ENCODE measurements at places on chromosomes 2 and 18.
A peak's percentile ranks its signal among the peaks of the same experiment; 100 is the strongest.

DNA sequence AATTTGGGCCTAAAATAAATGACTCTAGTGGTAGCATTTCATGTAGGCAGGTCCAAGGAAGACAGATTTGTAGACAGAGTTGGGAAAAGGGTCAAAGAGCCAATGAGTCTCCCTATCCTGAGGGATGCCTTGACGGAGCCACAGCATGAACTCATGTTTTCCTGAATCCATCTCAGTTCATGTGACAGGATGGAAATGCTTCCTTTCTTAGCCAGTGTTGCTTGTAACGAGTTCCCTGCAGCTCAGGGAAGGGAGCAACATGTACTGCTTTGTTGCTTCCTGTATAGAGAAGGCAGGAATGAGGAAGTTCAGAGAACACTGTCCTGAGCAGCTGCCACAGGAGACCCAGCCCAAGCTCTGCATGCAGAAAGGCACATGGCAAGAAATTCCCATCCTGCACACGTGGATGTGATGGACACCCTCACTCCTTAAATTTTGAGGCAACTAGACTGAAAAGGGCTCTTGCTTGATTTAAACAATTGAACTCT is 27.9 kb downstream of the TMEM17 start:
- no peak for DNase-seq

DNA sequence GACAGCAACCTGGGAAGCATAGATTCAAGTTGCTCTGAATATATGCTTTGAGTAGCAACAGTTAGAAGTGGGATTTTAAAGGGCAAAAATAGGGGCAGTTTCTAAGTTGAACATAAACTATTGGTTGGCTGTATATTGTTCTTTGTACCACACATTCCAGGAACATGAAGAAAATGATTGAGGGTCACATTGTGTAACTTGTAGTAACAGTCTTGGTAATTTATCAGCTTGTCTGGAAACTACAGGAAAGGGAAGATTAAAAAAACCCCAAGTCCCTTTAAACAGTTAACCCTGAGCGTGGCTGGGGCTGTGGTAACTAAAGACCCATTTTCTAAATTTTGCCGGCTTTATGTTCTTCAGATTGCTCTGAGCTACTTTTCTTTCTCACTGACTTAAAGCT is 7.4 kb downstream of the PLEKHB2 start:
- no peak for DNase-seq

- DNase-seq, result no peak
Observed at GRCh38 chr2:69631402-69631801, 12.1 kb downstream of the AAK1 start.

- DNase-seq, result peak; percentile 81
Observed at GRCh38 chr2:109513749-109514588, 99.8 kb downstream of the SEPTIN10 start.

DNA sequence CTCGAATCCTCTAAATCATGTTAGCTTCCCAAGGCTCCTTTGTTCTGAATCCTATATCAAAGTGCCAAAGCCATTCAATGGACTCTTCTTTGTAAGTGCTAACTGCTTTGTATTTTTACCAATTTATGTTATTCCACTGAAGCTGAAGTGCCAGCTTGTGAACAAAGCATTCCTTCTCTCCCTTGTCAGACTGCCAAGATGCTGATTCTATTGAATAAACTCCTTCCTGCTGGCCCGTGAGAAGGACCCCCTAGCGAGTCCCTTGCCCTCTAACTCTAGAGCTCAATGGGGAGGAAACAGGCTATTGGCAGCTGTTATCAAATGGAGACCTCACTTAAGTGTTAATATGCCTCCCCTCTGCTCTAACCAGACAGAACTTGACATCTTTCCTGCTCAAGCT is 1097.9 kb upstream of the CNTNAP5 start:
- no peak for DNase-seq

DNA sequence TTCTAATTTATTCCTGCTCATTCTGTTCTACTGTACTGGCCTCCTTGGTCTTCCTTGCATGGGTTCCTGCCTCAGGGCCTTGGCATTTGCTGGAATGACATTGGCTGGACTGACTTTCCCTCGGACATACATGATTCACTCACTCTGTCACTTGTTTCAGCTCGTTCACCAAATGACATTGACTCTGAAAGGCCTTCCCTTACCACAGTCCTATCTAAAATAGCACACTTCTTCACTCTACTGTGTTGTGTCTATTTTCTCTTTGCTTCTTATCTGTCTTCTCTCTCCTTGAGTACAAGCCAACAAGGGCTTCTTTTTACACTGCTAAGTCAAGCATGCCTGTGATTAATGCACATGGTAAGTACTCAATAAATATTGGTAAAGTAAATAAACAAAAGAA is 65.6 kb downstream of the SCG2 start:
- no peak for DNase-seq

DNA sequence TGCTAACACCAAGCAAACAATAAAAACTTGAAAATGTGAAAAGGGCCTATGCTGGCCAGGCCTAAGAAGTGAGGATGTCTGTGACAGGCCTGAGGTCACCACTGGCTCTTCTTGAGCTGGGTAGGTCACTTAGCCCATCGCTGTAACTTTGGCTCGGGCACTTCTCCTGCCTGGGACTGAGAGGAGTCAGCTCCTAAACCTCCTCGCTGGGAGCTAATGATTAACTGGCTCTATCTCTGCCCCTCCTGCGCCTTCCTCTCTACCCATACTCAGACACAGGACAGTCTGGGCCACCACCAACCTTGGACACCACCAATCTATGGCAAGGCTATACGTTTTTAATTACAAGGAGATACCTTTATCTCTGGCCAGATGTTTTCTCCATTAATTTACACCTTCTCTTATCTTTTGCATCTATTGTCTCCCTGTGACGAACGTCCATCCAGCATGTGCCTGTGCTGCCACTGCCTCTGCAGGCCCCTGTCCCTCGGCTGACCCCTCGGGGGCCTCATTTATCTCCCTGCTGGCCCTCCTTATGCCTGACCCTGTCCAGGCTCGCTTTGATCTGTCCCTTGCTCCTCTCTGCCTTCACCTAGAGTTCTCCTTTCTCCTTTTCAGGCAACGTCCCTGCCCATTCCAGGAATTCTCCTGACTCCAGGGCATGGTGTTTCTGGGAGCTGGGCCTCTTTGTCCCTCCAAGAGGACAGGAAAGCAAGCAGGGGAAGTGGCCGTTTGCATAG is 149.1 kb upstream of the GATA6 start:
- DNase-seq, result no peak

GRCh38 chr2:17615728-17616351 is 75.3 kb downstream of the VSNL1 start:
- DNase-seq, result no peak

GRCh38 chr2:198717451-198717850 is 740.3 kb downstream of the SATB2 start:
- DNase-seq, result no peak

- DNase-seq, result no peak
Observed at GRCh38 chr2:8202132-8202531, 479.7 kb upstream of the ID2 start.

DNA sequence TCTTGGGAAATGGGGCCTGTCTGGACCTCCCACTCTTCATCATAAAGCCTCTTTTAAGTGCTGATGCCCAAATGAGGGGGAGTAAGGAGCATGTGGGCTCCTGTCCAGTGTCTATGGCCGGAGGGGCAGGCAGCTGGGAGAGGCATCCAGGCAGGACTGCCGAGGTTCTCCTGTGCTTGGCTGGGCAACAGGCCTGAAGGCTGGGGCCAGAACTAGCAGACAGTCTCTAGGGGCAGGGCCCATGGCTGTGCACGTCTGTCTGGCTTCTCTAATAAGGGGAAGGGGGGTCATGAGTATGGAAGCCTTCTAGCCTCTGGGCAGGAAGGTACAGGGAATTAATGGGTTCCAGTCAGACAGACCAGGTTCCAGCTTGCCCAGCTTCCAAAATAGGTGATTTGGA is 128.6 kb downstream of the SMAD2 start:
- DNase-seq, result no peak

GRCh38 chr2:188607501-188607900 is 315.8 kb downstream of the GULP1 start:
- no peak for DNase-seq

DNA sequence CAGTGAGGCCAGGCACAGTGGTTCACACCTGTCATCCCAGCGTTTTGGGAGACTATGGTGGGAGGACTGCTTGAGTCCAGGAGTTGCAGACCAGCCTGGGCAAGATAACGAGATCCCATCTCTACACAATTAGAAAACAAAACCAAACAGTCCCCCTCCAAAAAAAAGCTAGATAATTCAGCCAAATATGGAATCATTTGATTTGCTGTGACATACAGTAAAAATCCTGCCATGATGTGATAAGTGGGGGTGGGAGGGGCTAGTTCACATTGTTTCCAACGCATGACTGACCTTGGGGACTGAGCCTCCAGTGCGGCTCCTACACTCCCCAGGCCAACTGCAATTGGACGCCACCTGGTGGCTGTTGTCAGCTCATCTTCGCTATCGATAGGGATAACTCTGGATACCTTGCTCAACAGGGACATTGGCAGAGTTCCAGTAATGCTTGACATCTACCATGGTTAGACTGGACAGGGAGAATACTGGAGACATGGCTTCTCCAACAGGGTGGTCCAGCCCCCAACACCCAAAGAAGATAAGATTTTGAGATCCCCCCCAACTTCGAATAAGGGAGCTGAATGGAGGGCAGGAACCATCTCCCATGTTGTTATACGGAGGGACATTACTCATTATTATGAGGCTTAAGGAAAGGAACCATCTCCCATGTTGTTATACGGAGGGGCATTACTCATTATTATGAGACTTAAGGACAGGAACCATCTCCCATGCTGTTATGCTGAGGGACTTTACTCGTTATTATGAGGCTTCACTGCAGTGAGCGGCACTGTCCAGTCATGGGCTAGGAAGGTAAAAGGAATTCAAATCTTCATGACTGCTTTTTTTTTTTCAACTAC is 135.9 kb downstream of the TGIF1 start:
- peak; percentile 45 for DNase-seq

DNA sequence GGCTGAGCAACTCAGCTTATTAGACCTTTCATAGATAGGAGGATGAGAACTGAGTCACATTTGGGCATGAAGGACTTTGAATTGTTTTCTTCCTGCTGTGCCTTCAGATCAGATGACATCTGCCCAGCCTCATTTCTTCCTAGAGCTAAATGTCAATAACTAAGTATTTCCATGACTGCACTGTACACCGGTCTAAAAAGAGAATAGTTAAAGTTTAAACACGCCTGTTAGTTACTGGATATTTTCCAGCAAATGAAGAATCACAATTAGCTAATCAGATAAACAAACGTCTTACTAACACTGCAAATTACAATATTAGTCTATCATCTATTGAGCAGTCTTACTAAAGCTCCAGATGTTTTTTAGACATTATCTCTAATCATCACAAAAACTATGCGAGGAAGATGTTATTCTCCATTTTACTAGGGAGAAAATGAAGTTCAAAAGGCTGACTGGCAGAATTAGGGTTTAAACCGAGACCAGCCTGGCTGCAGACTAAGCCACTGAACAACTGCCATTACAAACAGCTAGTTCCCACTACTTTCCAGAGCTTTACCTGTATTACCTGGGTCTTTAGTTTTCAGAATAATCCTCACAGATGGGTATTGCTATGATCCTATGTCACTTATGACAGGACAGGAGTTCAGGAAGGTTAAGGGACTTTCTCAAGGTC is 69.4 kb upstream of the ZNF397 start:
- DNase-seq, result no peak

DNA sequence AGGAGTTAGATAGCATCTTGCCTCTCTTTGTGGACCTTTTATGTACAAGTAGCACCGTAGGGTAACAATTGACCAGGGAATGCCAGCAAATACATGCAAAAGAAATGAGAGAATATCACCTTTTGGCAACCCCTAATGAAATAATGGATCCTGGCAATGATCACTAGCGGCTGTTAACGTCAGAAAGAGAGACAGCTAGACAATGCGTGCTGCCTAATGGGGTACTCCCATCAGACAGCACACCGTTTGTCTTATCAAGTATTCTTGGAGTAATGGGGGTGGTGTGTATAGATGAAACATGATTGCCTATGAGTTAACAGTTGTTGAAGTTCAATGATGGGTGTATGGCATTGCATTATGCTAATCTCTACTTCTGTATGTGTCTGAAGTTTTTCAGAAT is 1.6 kb downstream of the ELAC1 start:
- DNase-seq, result no peak

- DNase-seq, result no peak
Observed at GRCh38 chr2:119190321-119191111, 32.0 kb upstream of the C1QL2 start.

GRCh38 chr2:186962085-186962747 is 113.2 kb upstream of the ZSWIM2 start:
- DNase-seq, result no peak

DNA sequence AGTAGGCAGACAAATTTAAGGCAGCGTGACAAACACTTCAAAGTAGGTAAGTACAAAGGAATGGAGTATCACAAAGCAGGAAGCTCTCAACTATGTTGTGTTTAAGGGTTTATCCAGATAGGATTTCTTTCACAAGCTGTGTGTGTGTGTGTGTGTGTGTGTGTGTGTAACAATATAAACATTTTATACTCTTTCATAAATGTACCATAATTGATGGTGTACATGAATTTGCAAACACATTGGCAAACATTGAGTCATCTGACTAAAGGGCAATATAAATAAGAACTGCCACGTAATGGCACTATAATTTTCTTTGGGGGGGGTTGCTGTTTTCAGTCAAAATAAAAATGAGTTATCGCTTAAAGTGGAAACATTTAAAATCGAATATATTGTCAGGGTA is 1004.4 kb upstream of the DDX18 start:
- DNase-seq, result no peak

DNA sequence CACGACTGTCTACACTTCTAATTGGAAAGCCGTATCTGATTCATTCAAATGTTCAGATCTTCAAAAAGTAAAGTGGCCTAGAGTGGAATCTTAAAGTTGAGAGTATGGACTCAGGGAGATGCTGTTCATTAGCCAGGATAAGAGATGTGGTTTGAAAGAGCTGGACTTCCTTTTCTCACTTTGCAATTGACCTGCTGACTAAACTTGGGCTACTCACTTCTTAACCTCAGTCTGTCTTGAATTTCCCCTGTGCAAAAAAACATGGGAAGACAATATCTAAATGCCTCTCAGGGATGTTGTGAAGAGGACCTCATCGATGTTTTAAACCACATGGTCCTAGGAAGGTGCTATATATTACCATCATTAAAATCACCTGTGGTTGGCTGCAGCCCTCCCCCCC is 64.1 kb downstream of the BCL2 start:
- no peak for DNase-seq

DNA sequence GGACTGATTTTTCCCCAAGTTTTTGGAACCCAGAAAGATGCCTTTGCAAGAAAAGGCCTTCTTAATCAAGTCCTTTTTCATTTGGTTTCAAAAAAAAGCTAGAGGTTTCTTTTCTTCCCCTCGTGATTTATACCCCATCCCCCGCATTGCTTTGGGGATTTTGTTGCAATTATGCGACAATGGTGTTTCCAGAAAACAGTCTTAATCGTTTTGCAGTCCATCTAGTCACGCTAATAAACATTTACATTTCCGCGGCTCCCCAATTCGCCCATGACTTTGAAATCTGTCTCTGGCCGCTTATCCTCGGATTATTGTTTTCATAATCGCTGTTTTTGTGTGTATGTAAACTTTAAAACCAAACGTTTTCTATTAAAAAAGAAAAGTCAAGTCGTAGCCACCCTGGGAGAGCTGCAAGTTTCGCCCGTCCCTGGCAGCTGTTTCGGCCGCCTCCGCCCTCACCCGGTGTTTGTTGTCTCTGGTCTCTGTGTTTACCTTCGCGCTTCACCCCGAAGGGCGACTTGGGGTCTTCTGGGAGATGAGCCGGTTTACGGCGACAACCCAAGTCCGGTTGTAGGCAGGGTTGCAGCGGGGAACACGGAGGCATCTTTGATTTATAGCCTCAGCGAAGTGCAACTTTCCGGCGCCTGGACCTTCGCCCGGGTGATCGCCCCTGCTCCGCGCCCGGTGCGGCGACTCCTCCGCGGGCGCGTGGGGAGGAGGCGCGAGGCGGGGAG is 667 bp downstream of the SP9 start:
- DNase-seq, result no peak

GRCh38 chr2:215367662-215368492 is 56.0 kb downstream of the ATIC start:
- DNase-seq, result no peak

All from NCI-H226 (cell line).